ENCODE measurements at places on chromosomes 12 and 14. TPM values are rescaled to one million over a fixed set of nuclear protein-coding genes. Genes with fewer than 3 reads are reported as not detected.

PRIMA1 gene
- total RNA-seq = not detected

YEATS4 gene
- total RNA-seq = 50.6 TPM

DNA sequence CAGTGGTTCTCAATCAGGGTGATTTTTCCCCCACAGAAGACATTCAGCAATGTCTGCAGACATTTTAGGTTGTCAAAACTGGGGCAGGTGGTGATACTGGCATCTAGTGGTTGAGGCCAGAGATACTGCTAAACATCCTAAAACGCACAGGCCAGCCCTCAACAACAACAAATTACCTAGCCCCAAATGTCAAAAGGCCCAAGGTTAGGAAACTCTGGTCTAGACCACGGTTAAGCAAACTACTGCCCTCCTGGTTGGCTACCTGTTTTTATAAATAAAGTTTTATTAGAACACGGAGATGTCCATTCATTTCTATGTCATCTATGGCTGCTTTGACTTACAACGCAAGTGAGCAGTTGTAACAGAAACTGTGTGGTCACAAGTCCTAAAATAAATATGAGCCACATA, 186.7 kb downstream of the EFCAB11 start:
- peaks cover 3% of the 10 kb centered on the region for H3K36me3 ChIP-seq
- peaks cover 2% of the 10 kb centered on the region for H3K27me3 ChIP-seq
- DNase-seq = peak; percentile 75
- no peak overlapping the region for H3K4me3 ChIP-seq
- H3K4me1 ChIP-seq = peaks cover 18% of the 10 kb centered on the region

GRCh38 chr14:100391724-100392123, 68.6 kb downstream of the SLC25A47 start:
- peaks cover 4% of the 10 kb centered on the region for H3K4me1 ChIP-seq
- no peak for DNase-seq
- no peaks in the 10 kb centered on the region for H3K27me3 ChIP-seq
- H3K4me3 ChIP-seq = no peak overlapping the region

SUPT16H gene
- 156 TPM for total RNA-seq

DNA sequence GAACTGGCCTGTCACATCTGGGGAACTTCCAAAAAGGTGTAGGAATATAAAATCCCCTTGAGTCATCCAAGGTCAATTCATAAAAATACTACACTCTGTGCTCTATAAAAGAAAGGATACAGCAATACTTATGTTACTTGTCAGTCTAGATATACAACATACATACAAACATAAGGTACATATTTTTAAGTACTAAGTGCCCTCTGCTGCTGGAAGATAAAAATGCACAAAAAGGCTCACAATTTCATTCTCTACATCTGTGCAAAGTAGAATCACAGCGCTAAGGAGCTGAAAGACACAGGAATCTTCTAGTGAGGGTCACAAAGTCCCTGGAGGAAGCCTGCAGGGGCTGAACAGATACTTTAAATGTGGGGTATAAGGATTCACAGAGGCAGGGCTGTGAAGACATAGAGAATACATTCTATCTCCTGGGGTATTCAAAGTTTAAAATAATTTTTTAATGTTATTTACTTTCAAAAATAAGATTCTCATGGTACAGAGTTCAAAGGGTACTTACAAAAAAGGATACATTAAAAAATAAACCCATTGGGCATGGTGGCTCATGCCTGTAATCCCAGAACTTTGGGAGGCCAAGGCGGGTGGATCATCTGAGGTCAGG, 10.2 kb upstream of the GOLGA5 start:
- no peak for DNase-seq
- H3K4me3 ChIP-seq = no peak overlapping the region
- H3K4me1 ChIP-seq = peaks cover 14% of the 10 kb centered on the region
- H3K27me3 ChIP-seq = no peaks in the 10 kb centered on the region

DNA sequence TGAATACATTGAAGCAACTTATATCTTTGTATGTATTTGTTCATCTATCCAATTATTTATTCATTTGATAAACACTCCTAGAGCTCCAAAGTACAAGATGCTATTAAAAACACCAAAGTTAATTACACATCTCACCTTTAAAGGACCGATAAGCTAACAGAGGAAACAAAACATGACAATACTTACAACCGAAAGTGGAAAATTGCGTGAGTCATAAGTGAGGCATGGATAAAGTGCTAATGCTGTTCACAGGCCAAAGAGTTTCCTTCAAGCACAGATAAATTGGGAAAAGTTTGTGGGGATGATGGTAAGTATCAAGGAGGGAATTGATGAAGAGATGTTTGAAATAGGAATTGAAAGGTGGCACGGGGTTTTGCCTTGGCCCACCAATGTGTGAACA, 172.8 kb upstream of the KITLG start:
- no peak for DNase-seq
- H3K27me3 ChIP-seq = no peaks in the 10 kb centered on the region
- no peak overlapping the region for H3K4me3 ChIP-seq

IFNG gene
- 535 TPM for total RNA-seq

- peaks cover 29% of the 10 kb centered on the region for H3K36me3 ChIP-seq
- no peak for DNase-seq
- H3K4me1 ChIP-seq = no peaks in the 10 kb centered on the region
- H3K27me3 ChIP-seq = no peaks in the 10 kb centered on the region
Measured at GRCh38 chr12:26648066-26648465, 184.9 kb downstream of the ITPR2 start.

NRXN3 gene
- not detected for total RNA-seq

IGFBP6 gene
- 4.1 TPM for total RNA-seq

DNA sequence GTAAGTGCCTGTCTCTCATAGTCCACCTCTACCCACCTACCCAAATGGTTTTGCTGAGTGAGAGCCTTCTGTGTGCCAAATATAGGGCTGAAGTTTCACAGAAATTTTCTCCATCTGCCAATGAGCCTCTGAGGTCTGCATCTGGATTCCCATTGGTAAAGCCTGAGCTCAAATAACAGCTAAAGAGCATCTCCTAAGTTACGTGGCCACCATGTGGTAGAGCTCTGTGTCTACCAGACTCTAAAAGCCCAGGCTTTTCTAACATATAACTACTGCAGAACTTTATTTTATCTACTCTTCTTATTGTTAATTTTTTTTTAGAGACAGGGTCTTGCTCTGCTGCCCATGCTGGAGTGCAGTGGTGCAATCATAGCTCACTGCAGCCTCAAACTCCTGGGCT, 16.0 kb downstream of the AMDHD1 start:
- no peaks in the 10 kb centered on the region for H3K27me3 ChIP-seq
- no peaks in the 10 kb centered on the region for H3K4me1 ChIP-seq
- no peak overlapping the region for H3K27ac ChIP-seq
- no peak overlapping the region for H3K4me3 ChIP-seq
- DNase-seq = no peak
- H3K36me3 ChIP-seq = no peaks in the 10 kb centered on the region

KRAS gene
- 17.8 TPM for total RNA-seq

- no peak overlapping the region for H3K4me3 ChIP-seq
- no peaks in the 10 kb centered on the region for H3K36me3 ChIP-seq
- H3K27ac ChIP-seq = no peak overlapping the region
- no peaks in the 10 kb centered on the region for H3K4me1 ChIP-seq
- peaks cover 20% of the 10 kb centered on the region for H3K27me3 ChIP-seq
- DNase-seq = no peak
Measured at GRCh38 chr12:5758347-5758746, 186.7 kb downstream of the ANO2 start.

REP15 gene
- total RNA-seq = not detected

ARHGDIB gene
- total RNA-seq = 640 TPM

GRCh38 chr14:70714055-70714550, 72.4 kb downstream of the TTC9 start:
- no peak overlapping the region for H3K4me3 ChIP-seq
- H3K27me3 ChIP-seq = no peaks in the 10 kb centered on the region
- H3K4me1 ChIP-seq = peaks cover 3% of the 10 kb centered on the region
- no peaks in the 10 kb centered on the region for H3K36me3 ChIP-seq

DNA sequence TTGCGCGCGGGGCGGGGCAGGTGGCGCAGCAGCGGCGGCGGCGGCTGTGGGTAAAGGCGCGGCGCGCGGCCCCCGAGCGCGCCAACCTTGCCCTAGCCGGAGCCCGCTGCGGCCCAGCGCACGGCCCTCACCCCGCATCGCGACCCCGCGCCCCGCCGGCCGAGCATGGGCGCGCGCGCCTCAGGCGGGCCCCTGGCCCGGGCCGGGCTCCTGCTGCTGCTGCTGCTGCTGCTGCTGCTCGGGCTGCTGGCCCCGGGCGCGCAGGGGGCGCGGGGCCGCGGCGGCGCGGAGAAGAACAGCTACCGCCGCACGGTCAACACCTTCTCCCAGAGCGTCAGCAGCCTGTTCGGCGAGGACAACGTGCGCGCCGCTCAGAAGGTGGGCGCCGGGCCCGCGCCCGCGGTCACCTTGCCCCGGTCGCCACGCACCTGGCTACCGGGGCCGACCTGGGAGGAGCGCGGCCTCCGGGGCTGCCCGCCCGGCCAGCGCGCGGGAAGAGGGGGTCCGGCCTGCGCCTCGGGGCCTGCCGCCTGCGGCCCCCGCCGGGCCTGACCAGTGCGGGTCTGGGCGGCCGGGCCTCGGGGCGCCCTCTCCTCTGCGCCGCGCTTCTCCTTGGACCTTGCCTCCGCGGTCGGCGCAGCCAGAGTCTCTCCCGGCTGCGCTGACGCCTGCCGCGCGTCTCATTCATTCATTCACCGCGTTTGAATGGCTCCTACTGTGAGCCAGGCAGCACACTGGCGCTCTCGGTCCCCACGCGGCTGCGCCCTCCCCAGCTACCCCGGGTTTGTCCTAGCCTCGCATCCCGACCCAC, at the start of gene BRI3BP:
Gene BRI3BP, plus strand, starts transcription at position 20 of the 811 bp plus-strand sequence. Its CDS starts 146 bp downstream, at position 166.
- peak within 1 kb of the TSS; percentile 89 for H3K4me3 ChIP-seq
- peaks cover 25% of the 10 kb centered on the region for H3K4me1 ChIP-seq

- H3K36me3 ChIP-seq = no peaks in the 10 kb centered on the region
- no peak overlapping the region for H3K27ac ChIP-seq
- peaks cover 7% of the 10 kb centered on the region for H3K4me1 ChIP-seq
- DNase-seq = peak; percentile 25
- H3K4me3 ChIP-seq = no peak overlapping the region
Measured at GRCh38 chr14:56491299-56492285, 88.0 kb upstream of the TMEM260 start.

LRIG3 gene
- not detected for total RNA-seq

- DNase-seq = peak; percentile 5
- H3K4me1 ChIP-seq = peaks cover 18% of the 10 kb centered on the region
- no peak overlapping the region for H3K27ac ChIP-seq
- no peak overlapping the region for H3K4me3 ChIP-seq
- H3K27me3 ChIP-seq = peaks cover 16% of the 10 kb centered on the region
- H3K36me3 ChIP-seq = no peaks in the 10 kb centered on the region
Measured at GRCh38 chr14:101601606-101602465, 40.5 kb downstream of the DIO3 start.

DNA sequence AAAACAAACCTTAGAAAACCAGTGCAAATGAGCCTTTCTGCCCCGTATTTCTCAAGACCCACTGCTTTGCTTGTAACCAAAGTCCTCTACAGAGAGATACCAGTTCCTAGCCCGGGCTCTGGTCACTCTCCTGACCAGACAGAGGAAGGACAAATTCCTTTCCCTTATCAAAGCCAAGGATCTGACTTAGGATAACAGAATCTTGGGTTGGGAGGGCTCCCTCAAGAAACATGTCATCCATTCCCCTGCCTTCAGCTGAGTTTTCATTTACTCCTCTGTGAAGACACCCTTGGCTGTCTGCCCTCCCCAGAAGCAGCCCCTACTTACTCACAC, 116.0 kb upstream of the PARP11 start:
- H3K4me3 ChIP-seq = no peak overlapping the region
- no peaks in the 10 kb centered on the region for H3K36me3 ChIP-seq
- no peak for DNase-seq

GRCh38 chr12:45008211-45008610, 42.7 kb downstream of the DBX2 start:
- DNase-seq = no peak
- no peaks in the 10 kb centered on the region for H3K4me1 ChIP-seq
- no peak overlapping the region for H3K27ac ChIP-seq
- H3K4me3 ChIP-seq = no peak overlapping the region
- peaks cover 2% of the 10 kb centered on the region for H3K27me3 ChIP-seq

DNA sequence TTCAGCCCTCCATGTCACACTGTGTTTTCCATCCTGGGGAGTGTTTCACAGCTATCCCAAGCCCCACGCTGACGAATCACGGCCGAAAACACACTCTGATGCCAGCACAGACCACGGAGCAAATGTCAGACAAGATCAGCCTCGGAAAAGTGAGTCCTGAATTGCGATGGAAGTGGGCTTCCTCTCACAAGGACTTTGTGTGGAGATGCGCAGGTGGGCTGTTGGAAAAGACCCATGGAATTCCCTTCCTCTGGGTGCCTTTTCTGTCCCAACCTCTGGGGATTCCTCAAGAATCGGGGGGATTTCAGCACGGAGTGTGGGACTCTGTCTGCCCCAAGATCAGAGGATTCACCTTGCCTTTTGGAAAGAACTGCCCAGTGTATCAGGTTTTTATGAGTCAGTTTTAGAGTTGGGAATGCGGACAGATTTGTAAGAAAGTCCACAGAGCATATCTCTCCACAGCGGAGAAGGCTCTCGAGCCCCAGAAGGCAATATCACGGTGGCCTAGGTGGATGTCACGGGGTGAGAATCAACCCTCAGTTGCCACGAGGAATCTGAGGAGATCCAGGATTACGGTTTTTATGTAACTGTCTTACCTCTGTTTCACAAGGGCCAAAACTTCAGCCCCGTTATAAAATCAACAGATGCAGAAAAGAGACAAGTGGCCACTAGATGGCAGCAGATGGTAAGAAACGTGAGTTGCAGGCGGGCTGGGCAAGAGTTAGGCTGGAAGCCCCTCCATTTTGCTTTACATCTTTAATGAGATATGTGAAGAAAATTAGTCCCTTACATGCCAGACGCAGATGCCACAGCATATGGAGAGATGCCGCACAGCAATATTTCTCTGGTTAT, 201.9 kb downstream of the DAD1 start:
- no peak overlapping the region for H3K27ac ChIP-seq
- H3K4me1 ChIP-seq = no peaks in the 10 kb centered on the region
- no peaks in the 10 kb centered on the region for H3K36me3 ChIP-seq
- DNase-seq = no peak
- H3K4me3 ChIP-seq = no peak overlapping the region

GRCh38 chr12:8033153-8034044, 883 bp downstream of the FOXJ2 start:
- peak overlapping the region; percentile 84 for H3K4me3 ChIP-seq
- H3K4me1 ChIP-seq = peaks cover 54% of the 10 kb centered on the region
- no peaks in the 10 kb centered on the region for H3K27me3 ChIP-seq
- DNase-seq = peak; percentile 61
- H3K27ac ChIP-seq = peak overlapping the region; percentile 88

CLSTN3 gene
- 44.7 TPM for total RNA-seq

- no peak overlapping the region for H3K27ac ChIP-seq
- peaks cover 19% of the 10 kb centered on the region for H3K4me1 ChIP-seq
- H3K36me3 ChIP-seq = peaks cover 8% of the 10 kb centered on the region
- H3K4me3 ChIP-seq = no peak overlapping the region
- DNase-seq = no peak
- H3K27me3 ChIP-seq = no peaks in the 10 kb centered on the region
Measured at GRCh38 chr12:22282283-22282682, 52.2 kb downstream of the ST8SIA1 start.

- H3K27ac ChIP-seq = no peak overlapping the region
- no peaks in the 10 kb centered on the region for H3K27me3 ChIP-seq
- peaks cover 24% of the 10 kb centered on the region for H3K36me3 ChIP-seq
- no peak overlapping the region for H3K4me3 ChIP-seq
Measured at GRCh38 chr12:53068811-53069585, 10.2 kb downstream of the SPRYD3 start.

C14orf119 gene
- 58.0 TPM for total RNA-seq

Measured in activated CD4-positive, alpha-beta memory T cell treated with anti-CD3 and anti-CD28 coated beads for 36 hours (primary cell).